ENCODE measurements at places on chromosomes 1 and 21.

GRCh38 chr21:43933199-43933598 is 68.2 kb downstream of the AGPAT3 start:
- no peak for DNase-seq

GRCh38 chr1:29563092-29563491 is 326.8 kb downstream of the PTPRU start:
- DNase-seq, result no peak

DNA sequence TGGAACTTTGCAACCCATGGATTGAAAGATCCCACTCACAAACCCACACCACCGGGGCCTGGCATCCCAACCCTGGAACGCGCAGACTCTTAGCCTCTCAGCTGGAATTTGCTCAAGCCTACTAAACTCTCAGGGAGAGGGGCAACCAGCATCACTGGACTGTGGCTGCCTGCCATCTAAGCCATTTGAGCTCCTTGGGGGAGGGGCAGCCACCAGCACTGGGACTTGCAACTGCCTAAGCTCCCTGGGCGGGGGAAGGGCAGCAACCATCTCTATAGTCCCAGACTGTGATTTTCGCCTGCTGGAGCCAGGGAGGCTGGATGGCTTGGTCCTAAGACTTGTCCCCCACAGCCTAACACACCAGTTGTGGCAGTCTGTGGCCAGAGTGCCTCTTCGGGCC is 122.3 kb downstream of the SNX7 start:
- no peak for DNase-seq

GRCh38 chr1:46333300-46334029 is 7.1 kb upstream of the NSUN4 start:
- DNase-seq, result no peak

- DNase-seq, result no peak
These were observed 190.2 kb upstream of the SGIP1 start for GRCh38 chr1:66343569-66344325.

DNA sequence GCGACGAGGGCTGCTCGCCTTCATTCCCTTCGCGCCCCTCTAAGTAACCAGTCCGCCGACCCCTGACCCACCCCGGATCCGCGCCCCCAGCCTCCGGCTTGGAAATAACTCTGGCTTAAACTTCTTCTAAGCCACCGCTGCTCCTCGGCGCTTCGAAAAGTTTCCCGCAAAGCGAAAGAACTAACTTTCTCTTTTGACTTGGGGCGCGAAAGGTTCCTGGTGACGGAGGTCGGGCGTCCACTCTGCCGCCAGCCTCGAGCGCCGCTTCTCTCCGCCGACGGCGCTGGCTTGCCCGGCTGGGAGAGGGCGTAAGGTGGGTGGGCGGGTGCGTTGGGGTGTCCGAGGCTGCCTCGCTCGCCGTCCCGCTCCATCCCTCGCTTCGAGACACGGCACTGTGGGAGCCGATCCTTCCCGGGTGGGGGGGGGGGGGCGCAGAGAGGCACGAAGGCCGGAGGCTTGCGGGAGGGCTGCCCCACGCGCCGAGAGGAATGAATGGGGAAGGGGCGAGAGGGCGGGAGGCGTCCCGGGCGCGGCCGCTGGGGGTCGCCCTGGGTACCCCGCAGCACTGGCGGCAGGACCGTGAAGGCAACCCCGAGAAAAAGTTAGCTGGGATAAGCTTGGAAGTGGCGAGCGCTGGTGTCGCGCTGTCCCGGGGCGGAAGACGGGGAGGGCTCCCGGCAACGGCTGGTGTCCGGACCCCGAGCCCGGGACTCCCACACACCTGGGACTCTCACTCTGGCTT is 569 bp downstream of the ATF3 start:
- peak; percentile 65 for DNase-seq

GRCh38 chr1:157711802-157712201 is 11.2 kb upstream of the FCRL3 start:
- no peak for DNase-seq

DNA sequence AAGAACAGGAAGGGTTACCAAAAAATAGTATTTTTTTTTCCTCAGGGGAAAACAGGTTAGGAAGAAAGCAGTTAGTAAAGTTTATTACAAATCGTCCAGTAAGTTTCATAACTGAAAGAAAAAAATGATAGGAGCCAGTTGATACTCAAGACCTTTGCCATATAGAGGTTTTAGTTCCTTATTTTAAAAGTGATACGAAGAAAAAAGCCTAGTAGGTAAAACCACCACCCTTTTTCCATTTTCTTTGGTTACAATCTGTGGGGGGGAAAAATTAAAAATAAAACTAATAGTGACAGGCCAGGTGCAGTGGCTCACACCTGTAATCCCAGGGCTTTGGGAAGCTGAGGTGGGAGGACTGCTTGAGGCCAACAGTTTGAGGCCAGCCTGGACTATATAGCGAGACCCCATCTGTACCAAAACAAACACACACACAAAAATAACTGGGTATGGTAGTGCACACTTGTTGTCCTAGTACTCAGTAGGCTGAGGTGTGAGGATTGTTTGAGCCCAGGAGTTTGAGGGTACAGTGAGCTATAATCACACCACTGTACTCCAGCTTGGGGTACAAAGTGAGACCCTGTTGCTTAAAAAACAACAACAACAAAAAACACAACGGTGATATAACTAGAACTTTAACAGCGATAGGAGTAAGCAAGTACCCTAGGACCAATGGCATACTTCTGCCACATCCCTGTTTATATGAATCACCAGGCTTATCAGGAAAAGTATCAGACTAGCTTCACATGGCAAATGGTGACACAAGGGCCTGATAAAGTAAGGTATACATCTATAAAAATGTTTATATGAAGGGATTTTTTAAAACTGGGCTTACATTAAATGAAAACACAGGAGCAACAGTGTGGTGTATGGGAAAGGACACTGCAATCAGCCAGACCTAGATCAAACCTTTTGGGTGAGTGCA is 5.4 kb downstream of the TMEM59 start:
- no peak for DNase-seq

GRCh38 chr1:231192620-231193163 is 30.8 kb downstream of the TRIM67 start:
- DNase-seq, result no peak
